ENCODE measurements at places on chromosomes 4 and X. TPM values are rescaled to one million over a fixed set of nuclear protein-coding genes. Genes with fewer than 3 reads are reported as not detected.

WFS1 gene
- total RNA-seq: 97.2 TPM

NRK gene
- total RNA-seq: 0.96 TPM

NDNF gene
- 2.5 TPM for total RNA-seq

VCX3A gene
- not detected for total RNA-seq
